ENCODE measurements at places on chromosomes 13 and 19.

DNA sequence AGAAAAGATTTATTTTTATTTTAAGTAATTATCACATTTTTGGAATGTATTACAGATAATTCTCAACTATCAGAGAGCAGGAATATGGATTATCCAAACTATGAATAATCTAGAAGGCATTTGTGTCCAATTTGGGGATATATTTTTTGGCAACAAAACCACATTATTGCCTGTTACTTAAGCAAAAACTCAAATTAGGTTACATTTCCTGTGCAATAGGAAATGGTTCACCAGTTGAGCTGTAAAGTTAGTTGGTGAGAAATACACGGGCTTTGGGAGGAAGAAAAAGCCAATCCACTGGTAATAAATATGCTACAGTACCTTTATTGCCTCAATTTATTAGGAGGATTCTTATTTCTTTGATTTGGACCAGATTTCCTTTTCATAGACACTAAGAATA, 1075.2 kb downstream of the PCDH9 start:
- no peak for DNase-seq

DNA sequence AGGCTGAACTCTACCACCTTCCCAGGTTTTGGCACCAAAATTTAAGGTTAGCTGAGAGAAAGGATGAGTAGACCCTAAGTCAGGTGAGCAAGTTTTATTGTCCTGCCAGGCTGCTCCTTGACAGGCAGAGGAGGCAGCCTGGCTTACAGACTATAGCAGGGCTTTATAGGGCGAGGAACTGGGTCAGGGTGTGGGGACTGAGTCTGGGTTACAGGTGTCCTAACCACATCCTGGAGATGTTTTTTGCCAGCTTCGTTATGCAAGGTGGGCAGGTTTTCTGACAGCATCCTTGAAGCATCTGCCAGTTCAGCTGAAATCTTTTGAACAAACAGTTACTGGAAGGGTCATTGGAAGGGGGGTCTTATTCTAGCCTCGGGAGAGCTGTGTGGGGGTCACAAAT, 905.7 kb upstream of the SLITRK5 start:
- no peak for DNase-seq

DNA sequence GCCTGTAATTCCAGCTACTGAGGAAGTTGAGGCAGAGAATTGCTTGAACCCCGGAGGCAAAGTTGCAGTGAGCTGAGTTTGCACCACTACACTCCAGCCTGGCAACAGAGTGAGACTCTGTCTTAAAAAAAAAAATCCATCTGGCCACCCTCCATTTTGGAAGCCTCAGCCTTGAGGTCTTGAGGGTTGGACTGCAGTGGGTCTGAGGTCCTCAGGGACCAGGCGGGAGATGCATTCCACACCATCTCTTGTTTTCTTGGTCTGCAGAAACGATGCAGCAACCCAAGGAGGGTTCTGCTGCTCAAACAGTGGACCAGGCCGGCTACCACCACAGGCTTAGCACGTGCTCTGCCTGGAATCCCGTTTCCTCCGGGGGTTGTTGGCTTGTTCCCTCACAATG, 299.3 kb downstream of the FGF9 start:
- no peak for DNase-seq

DNA sequence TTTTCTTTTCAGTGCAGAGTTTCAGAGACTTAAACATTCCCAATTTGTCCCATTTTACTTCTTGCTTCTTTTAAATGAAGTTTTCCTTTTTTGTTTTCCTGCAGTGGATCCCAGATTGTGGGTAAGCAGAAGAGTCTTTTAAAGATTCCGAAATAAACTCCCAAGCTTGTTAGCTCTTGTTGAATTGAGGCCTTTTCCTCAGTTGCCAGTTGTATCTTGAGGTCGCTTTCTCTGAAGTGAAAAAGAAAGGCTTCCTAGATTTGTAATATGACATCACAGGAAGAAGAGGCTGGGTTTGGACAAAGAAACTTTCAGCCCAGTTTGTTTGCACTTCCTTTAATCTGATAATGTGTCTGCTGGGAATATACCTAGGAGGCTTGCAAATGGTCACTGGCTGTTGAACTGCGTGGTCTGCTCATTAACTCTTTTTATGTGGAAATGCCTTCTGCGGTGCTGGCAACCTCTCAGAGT, at the start of gene LPAR6:
LPAR6 (minus strand) TSS at position 233 of the 471 bp plus-strand sequence. CDS start 690 bp downstream, outside the sequence.
- no peak for DNase-seq

DNA sequence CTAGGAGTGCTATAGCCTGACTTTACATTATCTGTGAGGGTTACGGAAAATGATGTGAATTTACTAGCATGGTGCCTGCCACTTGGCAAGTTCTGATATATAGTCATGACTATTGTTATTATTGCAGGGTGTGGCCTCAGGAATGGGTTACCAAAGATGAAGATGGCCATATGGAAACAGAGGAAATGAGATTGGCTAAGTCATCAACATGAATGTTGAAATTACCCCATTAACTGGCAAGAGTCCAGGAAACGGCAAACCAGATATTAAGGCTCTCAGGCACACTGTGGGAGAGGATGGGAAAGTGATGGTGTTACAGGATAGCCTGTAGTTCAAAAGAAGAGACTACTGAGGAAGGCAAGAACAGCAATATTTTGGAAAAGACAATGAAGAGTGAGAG, 183.3 kb downstream of the KCNRG start:
- no peak for DNase-seq

- no peak for DNase-seq
Measured at GRCh38 chr13:83298617-83299016, 583.7 kb downstream of the SLITRK1 start.

- DNase-seq, result no peak
Measured at GRCh38 chr13:110652764-110653163, 37.4 kb downstream of the NAXD start.

- DNase-seq, result no peak
Measured at GRCh38 chr19:44752123-44752815, 3.8 kb downstream of the BCL3 start.

- DNase-seq, result no peak
Measured at GRCh38 chr19:51799034-51799773, 4.2 kb downstream of the FPR3 start.

GRCh38 chr13:32311188-32311897, 3.8 kb downstream of the ZAR1L start:
- no peak for DNase-seq

DNA sequence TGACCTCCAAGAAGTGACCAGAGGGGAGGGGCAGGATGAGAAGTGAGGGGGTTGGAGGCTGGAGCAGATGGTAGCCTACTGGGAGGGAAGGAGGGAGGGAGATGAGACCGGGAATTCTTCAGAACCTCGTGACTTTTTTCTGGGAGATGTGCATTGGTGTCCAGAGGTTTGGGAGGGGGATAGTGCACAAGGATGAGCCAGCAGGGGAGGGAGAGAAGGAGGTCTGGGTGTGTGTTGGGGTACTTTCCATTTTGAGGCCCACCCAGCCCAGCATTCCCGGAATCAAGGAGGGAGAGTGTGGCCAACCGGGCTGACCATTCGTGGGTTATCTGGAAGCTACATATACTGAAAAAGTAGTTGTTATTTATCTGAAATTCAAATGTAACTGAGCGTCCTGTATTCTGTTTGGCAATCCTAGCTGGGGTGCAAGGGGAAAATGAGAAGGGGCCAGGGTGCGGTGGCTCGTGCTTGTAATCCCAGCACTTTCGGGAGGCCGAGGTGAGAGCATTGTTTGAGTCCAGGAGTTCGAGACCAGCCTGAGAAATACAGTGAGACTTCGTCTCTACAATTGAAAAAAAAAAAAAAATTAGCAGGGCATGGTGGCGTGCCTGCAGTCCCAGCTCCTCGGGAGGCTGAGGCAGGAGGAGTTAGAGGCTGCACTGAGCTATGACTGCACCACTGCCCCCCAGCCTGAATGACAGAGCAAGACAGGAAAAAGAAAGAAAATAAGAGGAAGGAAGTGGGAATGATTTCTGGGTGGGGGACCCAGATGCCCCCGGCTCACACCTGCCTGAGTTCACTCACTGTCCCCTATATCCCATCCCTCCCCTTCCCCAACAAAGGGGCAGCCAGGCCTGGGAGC, 4.4 kb upstream of the C3 start:
- DNase-seq, result no peak

DNA sequence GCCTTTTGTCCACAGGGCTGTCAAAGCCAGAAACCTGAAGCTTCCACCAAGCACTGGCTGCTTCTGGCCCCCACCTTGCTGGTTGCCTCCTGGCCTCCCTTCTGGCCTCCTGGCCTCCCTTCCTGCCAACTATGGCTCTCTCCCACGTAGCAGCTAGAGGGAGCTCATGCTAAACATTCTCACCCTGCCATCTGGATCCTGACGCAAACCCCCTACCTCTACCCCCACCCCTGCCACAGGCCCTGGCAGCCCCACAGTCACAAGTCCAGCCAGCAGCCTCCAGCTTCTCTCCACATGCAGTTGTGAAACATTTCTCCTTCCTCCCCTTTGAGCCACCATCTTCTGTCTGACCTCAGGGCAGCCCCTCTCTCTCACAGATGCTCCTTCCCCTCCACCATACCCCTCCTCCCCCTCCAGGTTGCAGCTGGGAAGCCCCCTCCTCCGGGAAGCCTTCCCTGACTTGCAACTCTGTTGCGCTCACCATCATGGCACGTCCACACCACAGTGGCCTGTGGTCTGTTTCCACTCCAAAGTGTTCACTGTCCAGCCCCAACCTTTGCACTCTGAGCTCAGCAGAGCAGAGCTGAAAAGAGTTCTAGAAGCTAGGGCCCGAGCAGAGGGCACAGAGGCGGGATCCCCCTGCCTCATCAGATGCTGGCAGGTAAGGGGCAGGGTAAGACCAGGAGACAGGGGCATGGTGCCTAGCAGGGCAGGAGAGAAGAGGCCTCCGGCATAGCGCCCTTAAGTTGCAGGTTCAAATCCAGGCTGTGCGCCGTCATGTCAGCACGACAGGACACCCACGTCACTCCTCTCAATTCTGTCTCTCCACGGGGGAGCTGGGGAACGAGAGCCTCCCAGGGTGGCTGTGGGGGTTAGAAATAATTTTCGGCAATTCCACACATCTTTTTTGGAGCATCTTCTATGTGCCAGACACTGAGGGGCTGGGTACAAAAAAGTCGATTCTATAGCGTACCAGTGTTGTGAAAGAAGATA, 7.3 kb downstream of the ADGRL1 start:
- DNase-seq, result no peak

- no peak for DNase-seq
Measured at GRCh38 chr19:45407091-45407375, 589 bp downstream of the POLR1G start.

DNA sequence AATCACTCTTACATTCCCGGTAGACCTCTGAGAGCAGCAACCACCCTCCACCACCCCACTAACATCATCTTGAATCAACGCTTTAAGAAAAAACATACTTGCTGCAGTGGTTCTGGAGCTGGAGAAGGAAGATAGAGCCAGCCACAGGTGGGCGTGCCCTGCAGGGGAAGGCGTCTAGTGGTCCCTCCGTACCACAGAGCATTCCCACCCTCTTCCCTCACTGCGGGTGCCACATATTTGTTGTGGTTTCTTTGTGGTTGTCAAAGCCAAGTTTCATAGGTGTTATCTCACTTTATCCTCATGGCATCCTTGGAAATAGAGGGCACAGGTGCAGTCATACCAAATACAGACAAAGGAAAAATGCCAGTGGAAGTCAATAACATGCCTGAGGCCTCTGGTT, 22.2 kb downstream of the COL4A2 start:
- no peak for DNase-seq

GRCh38 chr19:38394488-38394887, 6.0 kb downstream of the SPRED3 start:
- DNase-seq, result peak; percentile 64
